ENCODE measurements at places on chromosomes 7 and 10.

GRCh38 chr7:3861941-3862340 lies 560.9 kb downstream of the SDK1 start:
- DNase-seq: peak; percentile 6

- DNase-seq: peak; percentile 83
These were observed 557.0 kb upstream of the IGFBP3 start for GRCh38 chr7:46478046-46478445.

GRCh38 chr7:117402109-117402508 lies 25.2 kb downstream of the ASZ1 start:
- DNase-seq: peak; percentile 2

- DNase-seq: no peak
These were observed 95.3 kb upstream of the IL6 start for GRCh38 chr7:22631730-22632129.

GRCh38 chr7:121473645-121474300 lies 77.7 kb upstream of the FAM3C start:
- DNase-seq: no peak

DNA sequence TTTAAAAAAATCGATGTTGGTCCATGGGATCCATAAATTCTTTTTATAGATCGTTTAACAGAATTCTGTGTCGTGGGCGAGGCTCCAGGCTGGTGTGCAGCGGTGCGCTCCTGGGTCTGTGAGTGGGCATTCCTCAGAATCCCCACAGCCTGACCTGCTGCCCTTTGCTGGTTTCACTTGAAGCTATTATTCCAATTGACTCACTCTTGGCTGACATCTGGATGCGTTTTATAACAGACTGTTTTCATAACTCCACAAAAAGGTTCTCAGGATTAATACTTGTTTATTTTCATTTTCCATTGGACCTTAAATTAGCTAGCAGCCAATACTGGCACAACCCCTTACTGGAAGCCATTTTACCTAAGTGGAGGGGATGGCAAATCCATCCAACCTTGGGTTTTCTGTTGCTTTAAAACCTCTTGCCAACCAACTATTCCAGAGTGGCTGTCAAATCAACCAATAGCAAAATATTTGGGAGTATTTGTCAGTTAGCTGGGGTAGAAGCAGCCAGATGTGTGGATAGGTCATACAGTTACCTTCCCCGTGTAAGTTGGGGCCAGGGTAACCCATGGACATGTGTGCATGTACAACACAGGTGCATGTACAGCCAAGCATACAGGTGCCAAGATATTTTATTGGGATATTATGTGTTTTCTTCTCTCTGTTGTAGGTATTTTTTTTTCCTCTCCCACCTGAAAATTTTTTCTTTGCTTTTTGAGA lies 160.7 kb upstream of the ZNF32 start:
- peak; percentile 91 for DNase-seq
